ENCODE measurements at places on chromosomes 12 and 14.

DNA sequence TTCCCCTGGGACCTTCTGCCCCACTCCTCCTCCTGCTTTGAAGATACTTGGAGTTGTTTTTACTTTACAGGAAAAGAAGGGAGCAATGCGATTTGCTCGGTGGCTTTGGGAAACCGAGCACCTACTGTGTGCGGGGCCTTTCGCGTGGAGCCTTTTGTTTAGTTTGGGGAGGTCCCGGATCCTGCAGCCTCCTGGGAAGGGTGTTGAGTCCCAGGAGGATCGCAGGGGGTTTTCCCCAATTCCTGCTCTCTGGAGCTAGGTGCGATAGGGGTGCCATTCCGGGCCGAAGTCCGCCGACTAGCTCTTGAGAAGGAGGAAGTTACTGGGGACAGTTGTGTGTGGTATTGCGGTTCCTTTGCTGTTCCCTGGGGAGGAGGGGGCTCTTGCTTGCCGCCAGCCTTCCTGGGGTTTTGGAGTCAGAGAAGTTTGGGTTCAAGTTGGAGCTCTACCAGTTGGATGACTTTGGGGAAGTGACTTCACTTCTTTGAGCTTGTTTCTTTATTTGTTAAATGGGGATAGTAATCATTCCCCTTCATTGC, 1.1 kb downstream of the BRI3BP start:
- DNase-seq, result no peak

DNA sequence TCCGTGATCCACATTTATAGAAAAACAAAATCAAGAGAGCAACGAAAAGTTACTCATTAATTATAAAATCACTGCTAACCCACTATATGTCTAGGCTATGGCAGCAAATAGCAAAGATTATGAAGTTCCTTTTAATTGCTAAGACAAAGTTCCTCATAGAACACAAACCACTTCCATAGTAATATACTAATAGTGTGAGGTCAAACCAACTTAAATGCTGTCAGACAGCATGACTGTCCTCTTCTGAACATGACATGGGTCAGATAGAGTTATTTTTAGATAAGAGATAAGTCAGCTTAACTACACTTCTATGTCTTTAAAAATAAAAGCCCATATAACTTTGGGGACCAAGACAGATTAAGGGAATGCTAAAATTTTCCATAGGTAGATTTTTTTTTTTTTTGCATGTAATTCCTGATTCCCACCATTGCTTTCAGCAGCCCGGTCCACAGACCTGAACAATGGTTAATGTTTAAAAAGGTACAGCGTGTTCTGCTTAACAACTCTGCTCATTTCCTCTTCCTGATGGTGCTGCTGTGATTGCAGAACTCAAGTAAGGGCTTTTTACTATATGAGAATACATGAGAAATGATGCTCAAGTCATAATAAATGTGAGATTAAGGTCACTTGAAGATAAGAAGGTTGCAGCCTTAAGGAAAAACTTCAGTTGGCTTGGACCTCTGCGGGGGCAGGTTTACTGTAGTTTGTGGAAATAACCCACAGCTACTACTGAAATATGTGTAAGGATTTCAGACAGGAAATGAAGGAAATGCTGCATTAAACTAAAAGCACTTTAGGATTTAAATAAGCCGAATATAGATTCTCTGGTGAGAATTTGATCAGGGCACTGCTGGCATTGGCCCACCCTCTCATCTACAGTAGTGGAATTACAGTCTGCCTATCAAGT, 37.7 kb upstream of the DUSP6 start:
- DNase-seq, result no peak

DNA sequence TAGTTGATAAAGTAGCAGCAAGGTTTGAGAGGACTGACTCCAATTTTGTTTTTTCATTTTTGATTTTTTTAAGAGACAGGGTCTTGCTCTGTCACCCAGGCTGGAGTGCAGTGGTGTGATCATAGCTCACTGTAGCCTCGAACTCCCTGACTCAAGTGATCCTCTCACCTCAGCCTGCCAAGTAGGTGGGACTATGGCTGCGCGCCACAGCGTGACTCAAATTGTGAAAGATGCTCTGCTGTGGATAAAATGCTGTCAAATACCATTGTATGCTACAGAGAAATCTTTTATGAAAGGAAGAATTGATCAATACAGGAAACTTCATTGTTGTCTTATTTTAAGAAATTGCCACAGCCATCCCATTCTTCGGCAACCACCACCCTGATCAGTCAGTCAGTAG, 48.3 kb downstream of the SCN8A start:
- DNase-seq, result no peak

DNA sequence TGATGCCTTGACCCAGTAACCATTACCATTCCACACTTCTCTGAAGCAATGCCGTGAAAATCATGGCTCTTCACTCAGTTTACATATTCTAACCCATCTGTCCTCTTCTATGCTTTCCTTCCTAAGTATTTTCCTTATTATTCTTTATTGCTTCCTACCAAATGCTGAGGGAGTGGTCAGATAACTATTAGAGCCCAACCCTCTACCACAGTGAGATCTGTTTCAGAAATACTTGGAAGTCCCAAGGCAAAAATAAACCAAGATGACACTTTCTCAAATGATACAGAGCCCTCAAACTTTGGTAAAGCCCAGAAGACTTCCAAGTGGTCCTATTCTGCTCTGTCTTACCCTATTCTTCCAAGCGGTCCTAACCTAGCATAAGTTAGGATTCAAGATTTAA, 68.0 kb downstream of the MED13L start:
- DNase-seq, result no peak

DNA sequence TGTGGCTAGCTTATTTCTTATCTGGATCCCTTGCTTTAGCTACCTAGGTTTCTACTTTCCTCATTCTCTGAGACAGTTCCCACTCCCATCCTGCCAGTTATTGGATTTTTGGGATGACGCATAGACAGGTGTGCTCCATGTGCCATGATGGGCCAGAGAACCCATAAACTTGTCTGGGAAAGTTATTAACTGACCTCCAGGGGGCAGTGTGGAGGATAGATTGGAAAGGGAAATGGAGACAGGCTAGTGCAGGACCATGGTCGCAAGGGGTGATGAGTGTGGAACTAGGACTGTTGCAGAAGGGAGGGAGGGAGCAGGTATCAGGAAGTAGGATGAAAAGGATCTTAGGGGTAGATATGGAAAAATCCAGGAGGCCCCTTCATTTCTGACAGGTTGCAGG, 80.3 kb downstream of the ESRRB start:
- no peak for DNase-seq

- DNase-seq, result no peak
Observed at GRCh38 chr14:80850197-80850814, 91.2 kb downstream of the CEP128 start.

DNA sequence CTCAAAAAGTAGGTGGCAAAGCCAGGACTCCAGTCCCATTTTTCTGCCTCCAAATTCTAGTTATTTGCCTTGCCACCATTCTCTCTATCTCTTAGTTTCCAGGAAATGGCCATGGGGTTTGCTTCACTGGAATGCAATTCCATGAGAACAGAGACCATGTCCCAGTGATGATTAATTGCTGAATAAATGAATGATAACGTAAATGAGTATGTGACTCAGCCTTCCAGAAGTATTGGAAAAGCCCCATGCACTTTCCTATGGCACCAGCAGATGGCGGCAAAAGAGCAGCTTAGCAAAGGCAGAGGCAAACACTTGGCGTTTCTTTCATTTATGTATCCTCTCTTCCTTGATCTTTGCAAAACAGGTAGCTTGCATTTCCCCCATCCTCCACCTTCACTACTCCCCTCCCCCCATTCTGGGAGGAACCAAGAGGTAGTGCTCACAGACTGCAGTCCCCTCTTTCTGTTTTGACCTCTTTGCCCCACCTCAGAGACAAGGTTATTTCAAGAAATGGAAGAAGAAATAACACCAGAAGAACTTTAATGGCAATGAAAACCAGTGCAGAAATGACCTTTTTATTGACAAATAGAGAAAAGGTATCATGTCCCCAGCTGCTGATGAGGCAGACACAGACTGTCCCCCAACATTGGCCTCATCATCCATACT, 21.3 kb downstream of the TBX3 start:
- peak; percentile 86 for DNase-seq

DNA sequence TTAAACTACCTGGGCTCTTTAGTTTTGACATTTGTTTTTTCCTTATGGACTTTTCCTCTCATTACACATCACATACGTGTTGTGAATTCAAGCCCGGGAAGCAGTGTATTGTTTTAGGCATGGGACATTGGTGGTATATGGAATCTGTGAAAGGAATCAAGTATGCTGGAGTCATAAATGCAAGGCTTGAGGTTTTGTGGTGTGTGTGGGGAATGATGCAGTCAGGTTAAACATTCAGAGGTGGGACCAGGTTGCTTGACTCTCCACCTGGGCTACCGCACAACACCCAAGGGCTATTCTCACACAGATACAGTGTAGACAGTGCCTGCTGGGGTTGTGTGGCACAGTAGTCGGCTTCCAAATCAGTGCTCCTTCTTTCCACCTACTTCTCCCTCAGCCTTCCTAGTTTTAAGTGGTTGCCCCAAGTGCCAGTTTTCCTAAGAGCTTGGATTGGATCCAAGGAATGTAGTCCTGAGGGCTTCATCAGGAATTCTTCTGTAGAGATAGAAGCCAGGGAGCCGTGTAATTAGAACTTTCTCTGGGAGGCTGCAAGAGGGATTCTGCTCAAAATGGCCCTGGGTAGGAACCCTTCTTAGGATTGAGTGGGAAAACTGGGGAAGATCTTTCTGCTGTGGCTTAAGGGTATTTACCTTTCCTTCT, 243.7 kb downstream of the C12orf75 start:
- no peak for DNase-seq

GRCh38 chr12:68368327-68368726, 36.2 kb upstream of the MDM1 start:
- no peak for DNase-seq

- no peak for DNase-seq
Observed at GRCh38 chr14:38828183-38828827, 274.7 kb downstream of the SEC23A start.

DNA sequence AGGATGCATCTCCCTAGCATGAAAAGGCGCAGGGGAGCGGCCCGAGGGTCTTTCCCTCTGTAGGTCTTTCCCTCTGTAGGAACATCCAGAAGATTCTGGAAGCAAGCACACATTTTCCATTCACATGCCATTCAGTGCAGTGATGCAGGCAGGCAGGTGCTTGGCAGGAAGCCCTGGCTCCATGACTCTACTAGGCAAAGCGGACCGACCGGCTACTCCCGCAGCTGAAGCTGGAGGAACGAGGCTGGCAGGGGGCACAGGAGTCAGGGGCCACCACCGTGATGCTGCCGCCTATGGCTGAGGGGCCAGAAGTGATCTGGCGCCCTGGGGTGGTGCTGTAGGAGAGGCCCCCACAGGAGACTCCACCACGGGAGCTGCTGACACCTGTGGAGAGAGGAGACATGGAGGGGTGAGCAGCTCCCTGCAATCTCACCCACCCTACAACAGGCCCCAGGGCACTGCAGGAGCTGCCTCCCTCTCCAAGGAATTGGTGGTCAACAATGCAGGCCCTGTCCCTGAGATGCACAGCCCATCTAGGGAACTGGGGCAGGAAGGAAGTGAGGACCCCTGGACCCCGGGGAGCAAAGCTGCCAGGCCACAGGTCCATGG, 6.5 kb downstream of the KRT85 start:
- DNase-seq, result peak; percentile 55

DNA sequence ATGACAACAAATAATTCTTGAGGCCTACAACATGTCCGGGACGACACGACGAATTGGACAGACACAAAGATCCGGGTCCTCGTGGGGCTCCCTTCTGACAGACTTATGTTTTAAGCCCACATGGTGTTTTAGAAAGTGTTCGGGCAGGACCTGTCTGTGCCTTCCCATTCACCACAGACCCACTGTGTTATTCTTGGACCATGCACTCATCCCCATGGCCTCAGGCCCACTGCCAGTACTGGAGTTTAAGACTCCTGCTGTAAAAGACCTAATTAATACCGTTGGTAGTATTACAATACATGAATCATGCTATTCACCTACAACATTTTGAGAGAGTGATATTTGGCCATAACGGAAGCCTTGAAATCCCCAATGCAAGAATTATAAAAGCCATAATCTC, 20.0 kb downstream of the SLC15A4 start:
- DNase-seq, result no peak

GRCh38 chr12:104729091-104729490, 229.0 kb downstream of the SLC41A2 start:
- no peak for DNase-seq

DNA sequence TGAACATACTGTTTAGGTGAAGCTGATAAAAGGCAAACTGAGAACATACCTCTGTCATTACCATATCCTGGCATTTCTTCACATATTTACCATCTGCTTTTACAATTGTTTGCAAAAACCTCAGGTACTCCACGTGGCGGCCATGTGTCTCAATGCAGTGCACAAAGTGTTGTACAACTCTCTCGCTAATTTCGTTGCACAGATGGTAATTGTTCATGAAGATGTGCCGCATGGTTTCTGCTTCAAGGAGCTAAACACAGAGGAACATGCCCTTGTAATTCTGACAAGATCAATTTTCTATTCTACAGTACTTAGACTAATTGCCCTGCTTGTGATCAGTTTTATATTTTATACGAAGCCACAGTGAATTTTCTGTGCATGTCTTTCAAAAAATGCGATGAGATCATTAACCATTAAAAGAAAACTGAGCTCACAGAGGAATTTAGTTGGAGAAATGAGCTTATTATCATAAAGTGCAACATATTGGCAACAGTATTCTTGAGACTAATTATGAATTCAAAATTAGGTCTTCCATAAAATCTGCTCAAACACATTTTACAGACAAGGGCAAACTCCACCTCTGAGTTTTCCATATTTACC, 233.8 kb downstream of the ITPR2 start:
- no peak for DNase-seq

DNA sequence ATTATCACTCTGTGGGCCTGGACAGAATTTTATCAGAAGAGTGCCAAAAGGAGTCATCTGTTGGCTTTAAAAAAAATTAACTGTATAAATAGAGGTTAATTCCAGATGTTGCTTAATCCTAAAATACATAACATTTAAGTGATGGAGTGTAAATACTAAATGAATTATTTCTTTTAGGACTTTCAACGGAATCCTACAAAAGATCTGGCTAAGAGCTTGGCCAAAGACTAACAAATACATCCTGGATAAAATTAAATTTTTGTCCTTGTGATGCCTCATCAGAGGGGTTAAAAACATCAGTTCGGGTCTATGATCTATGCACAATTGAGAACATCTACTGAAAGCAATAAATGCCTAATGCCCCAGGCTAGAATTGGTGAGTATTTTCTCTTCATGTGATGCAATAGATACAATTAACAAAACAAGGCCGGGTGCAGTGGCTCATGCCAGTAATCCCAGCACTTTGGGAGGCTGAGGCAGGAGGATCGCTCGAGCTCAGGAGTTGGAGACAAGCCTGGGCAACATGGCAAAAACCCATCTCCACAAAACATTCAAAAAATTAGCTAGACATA, 49.8 kb upstream of the RAP1B start:
- DNase-seq, result no peak

DNA sequence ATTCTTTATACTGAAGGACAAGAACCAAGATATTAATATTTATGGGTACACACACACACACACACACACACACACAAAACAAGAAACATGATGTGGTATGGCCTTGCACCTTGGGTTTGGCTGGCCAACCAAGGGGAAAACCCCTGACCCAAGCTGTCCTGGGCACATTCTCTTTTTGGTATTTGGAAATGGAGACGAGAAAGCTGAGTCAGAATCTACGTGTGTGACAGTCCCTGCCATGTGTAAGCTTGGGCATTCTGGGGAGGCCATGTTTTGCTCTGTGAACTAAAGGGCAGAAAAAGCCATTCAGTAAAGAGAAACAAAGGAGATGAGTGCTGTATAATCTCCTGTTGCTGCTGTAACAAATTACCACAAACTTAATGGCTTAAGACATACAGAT, 35.6 kb downstream of the PTGER2 start:
- no peak for DNase-seq
